ENCODE measurements at places on chromosomes 4 and X.

GRCh38 chr4:29046781-29047180 lies 1673.4 kb upstream of the PCDH7 start:
- no peak for DNase-seq

GRCh38 chr4:22473268-22473667 lies 42.6 kb downstream of the ADGRA3 start:
- no peak for DNase-seq

- no peak for DNase-seq
Measured at GRCh38 chrX:131067216-131067615, 9.1 kb downstream of the ARHGAP36 start.

- no peak for DNase-seq
Measured at GRCh38 chr4:164177753-164178152, 576.2 kb upstream of the SMIM31 start.

GRCh38 chr4:101014417-101014816 lies 332.9 kb downstream of the PPP3CA start:
- DNase-seq = no peak

DNA sequence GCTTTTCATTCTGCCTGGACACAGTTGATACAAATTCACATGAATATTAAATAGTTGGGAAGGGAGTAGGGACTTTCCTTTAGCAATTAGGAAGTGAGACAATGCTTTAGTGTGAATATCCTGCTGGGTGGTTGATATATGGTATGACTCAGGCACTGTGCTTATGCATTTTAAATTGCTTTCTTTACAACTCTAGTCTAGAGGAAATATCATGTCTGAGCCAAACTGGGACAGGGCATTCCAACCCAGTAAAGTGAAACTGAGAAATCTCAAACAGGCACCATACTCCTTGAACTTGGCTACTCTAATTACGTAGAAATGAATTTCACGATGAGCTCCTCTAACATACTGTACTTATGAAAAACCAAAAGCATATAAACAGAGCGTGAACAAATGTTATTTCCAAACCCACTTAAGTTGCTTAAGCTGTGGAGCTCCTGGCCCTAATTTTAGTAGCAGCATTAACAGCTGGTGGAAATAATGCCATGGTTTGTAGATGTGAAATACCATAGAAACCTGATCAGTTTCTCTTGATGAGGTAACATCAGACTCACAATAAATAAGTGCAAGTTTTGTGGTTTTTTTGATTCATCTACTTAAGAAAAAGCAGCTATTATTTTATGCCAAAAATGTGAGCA lies 242.9 kb upstream of the GK2 start:
- no peak for DNase-seq

- DNase-seq = no peak
Measured at GRCh38 chrX:77930581-77930980, 20.1 kb downstream of the ATP7A start.

DNA sequence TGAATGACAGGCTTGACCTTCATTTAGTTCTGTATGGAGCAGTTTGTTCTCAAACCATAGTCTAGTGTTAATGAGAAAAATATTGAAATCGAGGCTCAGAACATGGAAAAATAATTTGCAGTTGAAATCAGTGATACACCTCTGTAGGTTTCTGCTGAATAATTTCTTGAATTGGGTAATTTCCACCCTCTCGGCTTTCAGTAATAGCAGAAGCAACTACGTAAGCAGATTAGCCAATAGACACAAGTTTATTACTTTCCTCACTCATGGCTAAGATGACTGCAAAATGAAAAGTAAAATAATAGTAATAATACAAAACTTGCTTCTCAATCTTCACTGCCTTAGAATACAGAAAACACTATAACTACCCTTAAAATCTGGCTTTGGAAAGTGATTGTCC lies 46.0 kb downstream of the USP38 start:
- no peak for DNase-seq

- DNase-seq = no peak
Measured at GRCh38 chrX:24335871-24336270, 22.0 kb upstream of the SUPT20HL2 start.

GRCh38 chrX:40108959-40109287 lies 11.2 kb upstream of the BCOR start:
- peak; percentile 82 for DNase-seq

DNA sequence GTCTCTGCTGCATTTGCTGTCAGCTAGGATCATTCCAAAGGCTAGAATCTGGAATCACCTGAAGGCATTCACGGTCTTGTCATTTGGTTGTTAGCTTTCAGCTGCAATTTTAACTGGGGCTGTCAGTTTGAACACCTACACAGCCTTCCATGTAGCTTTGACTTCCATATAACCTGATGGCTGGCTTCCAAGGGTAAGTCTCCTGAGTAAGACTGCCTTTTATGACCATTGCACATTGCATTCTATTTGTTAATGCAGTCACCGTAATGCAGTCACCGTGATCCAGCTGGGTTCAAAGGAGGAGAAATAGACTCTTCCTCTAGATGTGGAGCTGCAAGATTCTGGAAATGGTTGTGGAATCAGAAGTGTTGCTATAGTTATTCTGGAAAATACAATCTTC lies 1284.2 kb downstream of the ADGRL3 start:
- DNase-seq = no peak

DNA sequence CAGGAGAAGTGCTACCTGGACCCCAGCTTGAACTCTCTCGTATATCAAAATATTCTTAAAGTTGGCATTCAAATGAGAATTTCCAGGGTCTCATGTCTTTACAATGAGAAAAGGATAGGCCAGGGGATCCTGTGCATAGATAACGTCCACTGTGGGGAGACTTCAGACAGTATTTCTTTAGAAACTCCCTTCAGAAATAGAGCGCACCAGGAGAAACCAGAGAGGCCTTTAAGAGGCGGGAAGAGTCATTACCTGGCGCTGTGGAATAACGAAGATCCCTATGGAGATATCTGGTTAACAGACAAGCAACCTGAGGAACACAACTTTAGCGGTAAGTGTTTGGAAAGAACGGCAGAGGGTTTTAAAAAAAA lies 600 bp downstream of the RADX start:
- DNase-seq = no peak

- no peak for DNase-seq
Measured at GRCh38 chrX:11764602-11765067, 6.6 kb downstream of the MSL3 start.

- peak; percentile 51 for DNase-seq
Measured at GRCh38 chr4:140092094-140092851, 61.7 kb downstream of the MAML3 start.

DNA sequence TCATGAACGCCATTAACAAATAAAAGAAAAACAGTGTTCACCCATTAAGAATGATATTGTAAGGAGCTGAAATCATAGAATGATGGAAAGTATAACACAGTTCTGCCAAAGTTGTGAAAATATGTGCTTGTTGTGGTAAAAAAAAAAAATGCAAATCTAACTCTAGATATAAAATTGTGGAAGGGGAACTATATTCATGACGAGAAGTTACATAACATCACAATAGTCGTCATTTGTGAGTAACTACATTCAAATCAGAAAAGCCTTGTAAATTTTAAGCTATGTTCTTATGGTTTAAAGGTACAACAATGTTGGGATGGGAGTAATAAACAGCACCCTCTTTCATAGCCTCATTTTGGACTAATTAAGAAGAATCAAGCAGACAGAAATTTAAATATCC lies 57.6 kb upstream of the PRDM8 start:
- no peak for DNase-seq

- no peak for DNase-seq
Measured at GRCh38 chr4:98958065-98958464, 29.1 kb upstream of the EIF4E start.

DNA sequence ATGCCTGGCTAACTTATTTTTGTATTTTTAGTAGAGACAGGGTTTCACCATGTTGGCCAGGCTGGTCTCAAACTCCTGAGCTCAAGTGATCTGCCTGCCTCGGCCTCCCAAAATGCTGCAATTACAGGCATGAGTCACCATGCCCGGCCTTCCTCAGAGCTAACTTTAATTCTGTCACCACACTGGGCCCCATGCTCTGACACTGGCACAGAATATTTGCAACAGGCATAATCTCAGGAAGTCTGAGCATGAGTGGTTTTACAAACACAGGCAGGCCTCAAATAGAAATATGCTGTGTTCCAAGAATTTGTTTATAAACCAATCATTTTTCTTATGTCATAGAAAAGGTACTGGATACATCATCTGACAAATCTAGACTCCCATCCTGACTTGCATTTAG lies 32.7 kb upstream of the FAM9C start:
- no peak for DNase-seq

- DNase-seq = no peak
Measured at GRCh38 chr4:184806229-184806550, 19.6 kb downstream of the ACSL1 start.

GRCh38 chr4:58825278-58825677 lies 1715.1 kb upstream of the IGFBP7 start:
- DNase-seq = no peak

DNA sequence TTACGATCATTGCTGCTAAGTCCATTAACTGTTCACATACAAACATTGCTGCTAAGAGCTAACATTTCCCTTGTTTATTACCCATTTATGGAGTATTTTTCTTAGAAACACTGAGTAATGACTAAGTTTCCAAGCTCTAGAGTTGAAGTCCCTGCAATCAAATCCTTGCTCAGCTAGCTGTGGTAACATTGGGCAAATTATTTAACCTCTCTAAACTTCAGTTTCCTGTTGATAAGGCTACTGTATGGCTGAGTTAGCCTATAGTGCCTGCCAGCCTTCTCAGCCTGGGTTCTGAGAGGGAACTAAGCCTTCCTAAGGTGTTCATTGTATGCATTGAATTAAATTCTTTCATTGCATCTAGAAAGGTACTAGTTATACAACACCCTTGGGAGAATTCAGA lies 15.2 kb upstream of the SCOC start:
- no peak for DNase-seq

DNA sequence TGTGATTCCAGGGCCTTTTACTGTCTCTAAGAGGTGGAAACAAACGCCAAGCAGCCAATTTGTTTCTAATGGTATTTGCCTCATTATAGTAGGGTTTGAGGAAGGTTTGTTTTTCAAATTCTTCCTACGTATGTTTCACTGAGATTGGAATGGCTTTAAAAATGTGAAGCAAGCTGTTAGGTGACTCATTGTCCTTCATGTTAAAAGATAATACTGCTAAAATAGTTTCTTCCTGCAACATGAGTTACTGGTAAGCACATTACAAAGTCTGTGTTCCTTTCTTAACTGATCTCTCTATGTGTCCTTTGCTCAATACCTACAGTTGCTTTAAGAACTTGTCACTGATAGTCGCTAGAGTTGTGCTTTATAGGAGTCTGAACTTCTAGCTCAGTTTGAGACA lies 1183.9 kb downstream of the RPA4 start:
- no peak for DNase-seq

DNA sequence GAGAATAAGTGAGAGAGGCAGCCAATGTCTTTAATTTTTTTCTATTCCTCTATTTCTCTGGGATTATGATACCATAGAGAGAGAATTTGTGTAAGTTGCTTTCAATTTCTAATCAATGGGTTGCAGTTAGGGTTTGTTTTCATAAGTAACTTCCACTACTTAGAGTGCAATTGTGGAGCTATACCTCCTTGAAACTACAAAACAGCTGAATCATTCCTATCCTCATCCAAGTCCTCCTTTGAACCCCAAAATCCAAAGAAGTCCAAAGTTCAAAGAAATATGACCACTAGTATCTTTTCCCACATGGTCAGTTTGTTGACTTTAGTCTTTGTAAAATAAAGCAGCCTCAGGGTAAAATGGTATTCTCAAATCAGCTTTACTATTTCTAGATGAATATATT lies 1085.4 kb upstream of the INTU start:
- DNase-seq = no peak

- no peak for DNase-seq
Measured at GRCh38 chr4:39030725-39031124, 1.5 kb downstream of the TMEM156 start.

GRCh38 chr4:77950203-77950602 lies 87.6 kb downstream of the MRPL1 start:
- DNase-seq = no peak
